ENCODE measurements at places on chromosomes 16 and 17. TPM values are rescaled to one million over a fixed set of nuclear protein-coding genes. Genes with fewer than 3 reads are reported as not detected.

The CXCL16 gene
- total RNA-seq, result 6.8 TPM

The XAF1 gene
- total RNA-seq, result 30.0 TPM

DNA sequence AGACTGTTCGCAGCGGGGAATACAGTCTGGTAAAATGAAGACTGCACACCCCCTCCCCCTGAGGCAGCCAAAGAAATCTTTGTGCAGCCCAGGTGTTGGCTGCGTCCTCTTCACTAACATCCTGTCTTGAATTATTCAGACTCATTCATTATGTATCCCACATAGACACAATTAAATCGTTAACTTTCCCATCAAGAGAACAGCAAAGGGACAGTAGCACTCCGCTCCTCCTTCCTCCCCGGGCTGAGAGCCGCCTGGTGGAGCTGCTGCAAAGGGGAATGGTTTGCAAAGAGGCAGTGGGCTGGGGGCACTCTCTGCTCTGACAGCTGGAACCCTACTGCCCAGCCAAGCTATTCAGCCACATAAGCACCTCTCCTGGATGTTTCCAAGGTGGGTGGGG, 290.0 kb upstream of the SOX9 start:
- no peaks in the 10 kb centered on the region for H3K4me1 ChIP-seq
- peaks cover 7% of the 10 kb centered on the region for H3K27me3 ChIP-seq
- no peak overlapping the region for H3K27ac ChIP-seq
- DNase-seq, result no peak
- H3K36me3 ChIP-seq, result no peaks in the 10 kb centered on the region
- H3K4me3 ChIP-seq, result no peak overlapping the region

DNA sequence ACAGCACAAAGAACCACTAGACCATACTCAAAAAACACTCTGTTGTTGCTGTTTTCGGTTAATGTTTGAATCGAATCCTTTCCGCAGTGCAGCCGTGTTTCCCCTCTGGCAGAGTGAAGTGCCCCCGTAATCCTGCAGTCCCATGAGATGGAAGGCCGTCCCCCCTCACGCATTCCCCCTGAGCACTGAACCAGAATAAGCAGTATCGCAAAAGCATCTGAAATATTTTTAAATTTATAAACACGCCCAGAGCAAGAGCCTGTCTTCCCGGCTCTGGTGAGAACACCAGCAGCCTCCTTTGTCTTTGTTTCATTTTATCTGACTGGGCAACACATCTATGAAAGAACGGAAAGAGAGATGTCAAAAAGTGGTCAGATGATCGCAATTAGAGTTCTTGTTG, 121.0 kb upstream of the ADAMTS18 start:
- no peaks in the 10 kb centered on the region for H3K4me1 ChIP-seq
- no peaks in the 10 kb centered on the region for H3K36me3 ChIP-seq
- H3K27me3 ChIP-seq, result no peaks in the 10 kb centered on the region
- H3K4me3 ChIP-seq, result no peak overlapping the region

DNA sequence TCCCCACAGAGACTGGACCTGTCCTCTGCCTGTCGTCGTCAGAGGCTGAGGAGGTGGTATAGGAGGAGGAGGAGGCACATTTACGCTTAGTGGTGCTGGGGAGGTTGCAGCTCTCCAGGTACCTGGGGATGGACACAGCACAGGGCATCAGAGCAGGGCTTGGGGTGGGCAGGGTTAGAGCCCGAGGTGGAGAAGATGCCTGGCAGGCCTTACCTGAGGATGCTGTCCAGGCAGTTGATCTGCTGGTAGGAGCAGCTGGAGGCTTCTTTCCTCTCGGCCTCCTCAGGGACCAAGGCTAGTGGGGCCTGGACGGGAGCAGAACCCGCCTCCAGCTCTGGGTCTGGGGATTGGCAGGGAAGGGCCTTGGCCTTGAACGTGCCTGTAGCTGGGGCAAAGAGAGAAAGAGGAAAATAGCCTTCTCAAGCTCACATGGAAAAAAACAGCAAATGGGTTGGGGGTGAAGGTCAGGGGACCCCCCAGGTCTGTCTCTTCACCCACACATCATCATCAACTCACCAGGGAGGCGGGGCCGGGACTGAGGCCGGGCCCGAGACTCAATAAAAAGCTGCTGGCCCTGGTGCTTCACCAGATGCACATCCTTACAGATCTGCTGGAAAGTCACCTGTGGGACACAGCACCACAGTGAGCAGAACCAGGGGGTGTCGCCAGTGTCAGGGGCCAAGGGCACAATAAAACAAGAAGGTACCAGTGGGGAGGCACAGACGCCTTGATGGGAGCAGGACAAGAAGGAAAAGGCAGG, 5.6 kb downstream of the PER1 start:
- no peak overlapping the region for H3K4me3 ChIP-seq
- H3K27ac ChIP-seq, result peak overlapping the region; percentile 100
- H3K4me1 ChIP-seq, result peaks cover 37% of the 10 kb centered on the region
- DNase-seq, result peak; percentile 64
- no peaks in the 10 kb centered on the region for H3K27me3 ChIP-seq
- H3K36me3 ChIP-seq, result peaks cover 93% of the 10 kb centered on the region
